ENCODE measurements at places on chromosomes 1 and 21.

DNA sequence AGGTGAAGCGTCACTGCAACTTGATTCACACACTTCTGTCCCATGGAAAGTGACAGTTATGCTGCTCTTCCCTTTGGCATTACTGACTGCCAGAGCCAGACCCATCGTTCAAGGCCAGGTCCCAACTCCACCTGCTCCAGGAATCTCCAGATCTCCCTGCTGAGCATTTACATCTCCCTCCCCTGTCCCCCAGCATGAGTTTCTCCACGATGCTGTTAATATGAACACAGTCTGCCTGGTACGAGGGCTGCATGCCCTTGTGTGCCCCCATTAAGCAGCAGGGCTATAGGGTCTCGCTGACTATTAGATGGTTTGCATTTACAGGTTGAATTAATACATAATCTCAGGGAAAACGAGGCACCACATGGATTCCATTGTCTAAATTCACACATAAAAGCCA lies 4.3 kb downstream of the F3 start:
- DNase-seq = no peak

DNA sequence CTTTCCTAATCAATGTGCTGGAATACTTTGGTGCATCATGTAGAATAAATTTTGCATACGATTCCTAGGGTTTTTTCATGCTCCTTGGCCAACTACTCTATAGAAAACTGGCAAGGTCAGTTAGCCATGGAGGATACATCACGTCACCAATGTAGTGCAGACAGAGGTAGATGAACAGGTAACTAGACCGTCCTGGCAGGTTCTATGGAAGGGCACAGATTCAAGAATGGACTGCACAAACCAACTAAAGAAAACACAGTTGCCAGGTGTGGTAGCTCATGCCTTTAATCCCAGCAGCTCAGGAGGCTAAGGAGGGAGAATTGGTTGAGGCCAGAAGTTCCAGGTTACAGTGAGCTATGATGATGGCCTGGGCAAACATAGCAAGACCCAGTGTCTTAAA lies 9.9 kb downstream of the MTF1 start:
- no peak for DNase-seq

GRCh38 chr1:55333461-55333860 lies 118.3 kb upstream of the USP24 start:
- DNase-seq = no peak

- no peak for DNase-seq
Observed at GRCh38 chr1:226575739-226576378, 27.3 kb downstream of the STUM start.

GRCh38 chr1:226420897-226421296 lies 13.0 kb upstream of the PARP1 start:
- DNase-seq = no peak

Data from renal cortical epithelial cell (primary cell).